Keratinocyte (primary cell): ENCODE measurements at places on chromosomes 3 and 15. TPM values are rescaled to one million over a fixed set of nuclear protein-coding genes. Genes with fewer than 3 reads are reported as not detected.

Gene AGBL1
- polyA plus RNA-seq: not detected in 3 replicates

Gene SLC2A2
- not detected in 3 replicates for polyA plus RNA-seq

Gene SLC12A1
- not detected in 3 replicates for polyA plus RNA-seq

Gene LRRC2
- 0.17 to 0.58 TPM (median 0.51 TPM) in 3 replicates for polyA plus RNA-seq

Gene KCNMB3
- 0.31 to 1.00 TPM (median 0.32 TPM) in 3 replicates for polyA plus RNA-seq

Gene ANKRD34C
- polyA plus RNA-seq: not detected in 3 replicates

Gene PP2D1
- polyA plus RNA-seq: not detected in 3 replicates

Gene LIPH
- polyA plus RNA-seq: 0.58 to 1.7 TPM (median 1.1 TPM) in 3 replicates

Gene IGF2BP2
- polyA plus RNA-seq: 8.2 to 21.2 TPM (median 13.7 TPM) in 3 replicates

Gene CHL1
- polyA plus RNA-seq: 0.04 to 0.14 TPM (median 0.09 TPM) in 3 replicates

Gene SEMA6D
- polyA plus RNA-seq: 0.41 to 0.82 TPM (median 0.67 TPM) in 3 replicates

DNA sequence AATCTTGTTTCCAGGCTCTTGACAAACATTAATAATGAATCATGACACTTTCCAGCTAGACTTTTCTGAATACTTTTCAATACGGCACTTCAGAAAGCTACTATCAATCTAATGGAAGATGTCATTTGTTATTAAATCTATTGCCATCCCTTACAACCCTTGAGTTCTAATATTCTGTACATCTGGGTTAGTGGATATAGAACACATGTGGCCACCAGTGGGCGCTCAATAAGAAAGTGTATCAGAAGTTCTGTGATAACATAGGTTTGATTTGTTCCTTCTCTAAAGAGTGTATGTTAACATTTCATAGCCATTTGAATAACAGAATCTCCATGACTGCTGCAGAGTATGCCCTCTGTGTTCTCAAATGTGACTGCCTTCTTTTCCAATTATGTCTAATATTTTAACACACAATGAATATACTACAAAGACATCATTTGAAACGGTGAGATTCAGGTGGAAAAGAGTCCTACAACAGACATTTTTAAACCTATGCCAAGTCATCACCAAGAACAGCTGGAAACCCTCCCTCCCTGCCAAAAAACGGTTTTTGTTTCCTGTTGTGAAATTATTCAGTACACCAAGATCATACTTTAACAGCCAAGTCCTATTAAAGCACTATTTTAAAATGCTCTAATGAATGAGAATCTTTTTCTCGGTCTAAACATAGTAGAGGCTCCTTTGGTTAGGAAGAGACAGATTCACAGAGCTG, 22.2 kb downstream of the ALDH1A2 start:
- no peak for DNase-seq

DNA sequence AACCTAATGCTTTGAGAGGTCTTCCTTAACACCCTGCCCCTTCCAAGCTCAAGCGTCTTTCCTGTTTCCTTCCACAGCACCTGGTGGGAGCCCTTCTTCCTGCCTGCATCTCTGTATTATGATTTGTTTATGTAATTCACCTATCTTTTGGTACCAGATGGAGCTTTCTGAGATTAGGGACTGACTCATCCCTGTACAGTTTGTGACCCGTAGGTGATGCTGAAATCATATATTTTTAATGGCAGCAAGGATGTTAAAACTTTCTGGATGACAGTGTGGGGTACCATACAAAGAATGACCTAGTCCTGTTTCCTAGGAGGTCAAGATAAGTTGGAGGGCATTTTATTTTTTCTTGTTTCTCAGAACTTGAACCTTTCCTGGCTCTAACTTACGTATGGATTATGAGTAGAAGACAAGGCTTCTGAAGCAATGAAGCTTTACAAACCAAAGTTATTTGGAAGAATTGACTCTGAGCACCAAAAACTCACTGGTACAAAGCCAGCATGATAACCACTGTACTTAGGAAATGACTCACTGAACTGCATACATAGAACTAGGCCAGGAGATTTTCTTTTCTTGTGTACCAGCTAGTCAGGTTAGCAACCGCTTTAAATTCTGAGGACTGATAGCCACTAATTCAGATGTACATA, 46.6 kb downstream of the HHLA2 start:
- no peak for DNase-seq

DNA sequence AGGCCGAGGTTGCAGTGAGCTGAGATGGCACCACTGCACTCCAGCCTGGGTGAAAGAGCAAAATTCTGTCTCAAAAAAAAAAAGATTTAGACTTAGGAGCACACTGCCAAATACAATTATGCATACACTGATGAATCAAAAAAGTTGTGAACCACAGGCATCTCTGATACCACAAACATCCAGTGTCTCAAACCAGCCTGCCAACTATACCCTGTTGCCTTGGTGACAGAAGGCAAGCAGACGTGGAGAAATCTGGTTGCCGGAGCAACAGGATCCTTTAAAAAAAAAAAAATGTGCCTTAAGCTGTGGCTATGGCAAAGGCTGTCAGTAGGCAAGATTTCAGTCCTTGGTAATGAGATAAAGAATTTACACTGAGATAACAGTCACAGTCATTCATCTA, 202.3 kb downstream of the NEK10 start:
- peak; percentile 5 for DNase-seq

GRCh38 chr3:7667774-7668173, 806.9 kb downstream of the GRM7 start:
- no peak for DNase-seq

GRCh38 chr3:138467931-138468330, 33.5 kb downstream of the ESYT3 start:
- DNase-seq: no peak

GRCh38 chr15:58452775-58453174, 21.0 kb downstream of the LIPC start:
- DNase-seq: no peak

- DNase-seq: no peak
These were observed 70.9 kb downstream of the AAGAB start for GRCh38 chr15:67183443-67184169.

- no peak for DNase-seq
These were observed 7.2 kb downstream of the CCDC54 start for GRCh38 chr3:107384428-107384827.

DNA sequence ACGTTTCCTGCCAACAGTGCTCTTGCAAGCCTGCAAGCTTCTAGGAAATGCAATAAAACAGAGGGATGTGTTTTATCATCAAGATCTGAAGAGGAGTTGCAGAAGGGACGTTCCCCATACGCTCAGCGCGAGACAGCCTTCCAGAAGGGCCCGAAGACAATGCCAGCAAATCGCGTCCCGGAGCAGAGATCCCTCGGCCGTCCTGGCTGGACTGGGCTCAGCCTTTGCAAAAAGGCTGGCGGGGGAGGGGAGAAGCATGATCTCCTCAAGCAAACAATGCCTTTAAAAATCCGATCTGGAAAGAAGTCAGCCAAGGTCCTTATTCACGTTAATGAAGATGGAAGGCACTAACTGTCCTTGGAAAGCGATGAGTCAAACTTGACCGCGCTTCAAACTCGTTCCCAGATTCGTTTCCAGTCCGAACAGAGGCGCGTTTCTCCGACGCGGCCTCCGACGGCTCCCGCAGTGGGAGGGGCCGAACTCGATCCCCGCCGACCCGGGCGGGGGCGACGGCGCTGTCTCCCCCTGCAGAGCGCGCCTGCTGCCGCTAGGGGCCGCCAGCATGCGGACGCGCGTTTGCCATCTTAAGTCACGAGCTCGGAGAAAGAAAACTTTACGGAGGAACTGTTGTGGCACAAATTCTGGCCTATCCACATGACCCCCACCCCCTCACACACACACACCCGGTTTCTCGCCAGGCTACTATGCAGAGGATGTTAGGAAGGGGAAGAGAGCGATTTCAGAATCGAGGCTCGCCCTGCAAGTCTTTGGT, 5.5 kb downstream of the BCL6 start:
- DNase-seq: no peak

GRCh38 chr15:42608110-42608531, 32.7 kb downstream of the STARD9 start:
- no peak for DNase-seq

DNA sequence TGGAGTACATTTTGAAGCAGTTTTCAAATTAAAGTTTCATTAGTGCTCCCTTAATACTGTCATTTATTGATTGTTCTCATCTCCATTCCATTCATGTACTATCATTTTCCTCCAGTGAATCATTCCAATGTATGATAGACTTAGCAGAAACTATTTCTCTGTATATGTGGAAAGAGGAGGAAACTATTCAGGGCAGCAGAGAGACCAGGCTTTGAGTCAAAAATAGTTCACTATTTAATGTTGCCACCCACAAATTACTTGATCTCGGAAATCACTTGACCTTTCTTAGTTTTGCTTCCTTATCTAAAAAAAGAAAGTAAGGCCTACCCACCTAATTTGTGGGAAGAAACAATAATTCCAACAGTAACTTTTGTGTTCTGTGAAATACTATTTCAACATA, 610.5 kb upstream of the ZNF385D start:
- DNase-seq: no peak

DNA sequence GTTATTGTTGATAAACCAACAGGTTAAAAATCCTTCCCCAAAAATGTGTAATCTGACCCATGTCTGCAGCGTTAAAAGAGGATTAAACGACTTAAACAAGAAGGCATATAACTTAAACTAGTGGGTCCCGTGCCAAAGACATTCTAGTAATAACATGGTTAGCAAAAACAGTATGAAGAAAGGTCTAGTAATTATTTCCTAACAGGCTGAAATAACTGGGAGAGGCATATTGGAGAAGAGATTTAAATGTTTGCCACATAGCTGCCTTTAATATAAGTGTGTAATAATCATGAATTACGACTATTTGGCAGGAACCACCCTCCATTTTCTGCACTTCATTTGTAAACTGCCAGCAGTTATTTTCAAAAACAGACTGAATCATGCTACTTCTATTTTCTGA, 67.7 kb upstream of the CSPG5 start:
- DNase-seq: no peak

- no peak for DNase-seq
These were observed 16.7 kb downstream of the ZDHHC19 start for GRCh38 chr3:196194542-196194915.
